ENCODE measurements at places on chromosomes 12 and 14.

- no peak for DNase-seq
These were observed 37.0 kb upstream of the MED13L start for GRCh38 chr12:116314477-116314876.

GRCh38 chr14:62854951-62855350, 190.3 kb downstream of the KCNH5 start:
- DNase-seq: no peak

GRCh38 chr12:96448300-96448699, 41.1 kb upstream of the CFAP54 start:
- DNase-seq: peak; percentile 64

DNA sequence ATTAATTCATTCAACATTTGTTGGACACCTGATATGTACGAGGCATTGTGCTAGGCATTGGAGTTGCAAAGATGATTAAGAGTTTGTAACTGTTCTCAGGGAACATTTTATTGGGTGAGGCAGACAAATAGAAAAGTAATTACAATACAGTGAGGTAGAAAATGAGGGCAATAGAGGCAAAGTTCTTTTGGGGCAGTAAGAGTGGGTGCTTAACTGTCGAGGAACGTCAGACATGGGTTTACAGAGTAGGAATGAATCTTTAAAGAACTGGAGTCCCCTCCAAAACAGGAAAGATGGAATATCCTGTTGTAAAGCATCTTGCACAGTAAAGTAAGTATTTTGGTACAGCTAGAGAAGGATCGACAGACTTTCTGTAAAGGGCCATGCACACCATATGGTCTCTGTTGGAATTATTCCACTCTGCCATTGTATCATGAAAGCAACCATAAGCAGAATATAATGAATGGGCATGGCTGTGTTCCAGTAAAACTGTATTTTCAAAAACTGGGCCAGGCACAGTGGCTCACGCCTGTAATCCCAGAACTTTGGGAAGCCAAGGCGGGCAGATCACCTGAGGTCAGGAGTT, 9.1 kb downstream of the CREBL2 start:
- no peak for DNase-seq

DNA sequence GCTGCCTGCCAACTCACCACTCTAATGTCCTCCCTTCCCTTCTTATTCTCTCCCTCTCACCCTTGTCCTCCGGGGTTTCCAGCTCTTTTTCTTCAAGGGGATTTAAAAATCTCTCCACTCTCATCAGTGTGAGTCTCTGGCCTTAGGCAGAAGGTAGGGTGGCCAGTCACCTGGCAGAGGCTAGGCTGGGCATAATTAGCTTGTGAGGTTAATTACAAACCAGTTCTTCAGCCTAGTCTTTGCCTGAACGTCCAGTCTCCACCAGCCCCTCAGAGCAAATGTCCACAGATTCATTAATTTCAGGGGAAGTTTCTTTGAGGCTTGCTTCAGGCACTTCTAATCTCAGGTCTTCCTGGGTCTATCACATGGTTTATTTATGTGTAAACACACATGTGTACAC, 6.7 kb downstream of the KRT7 start:
- no peak for DNase-seq

GRCh38 chr12:82787016-82787415, 100.3 kb downstream of the TMTC2 start:
- DNase-seq: no peak

DNA sequence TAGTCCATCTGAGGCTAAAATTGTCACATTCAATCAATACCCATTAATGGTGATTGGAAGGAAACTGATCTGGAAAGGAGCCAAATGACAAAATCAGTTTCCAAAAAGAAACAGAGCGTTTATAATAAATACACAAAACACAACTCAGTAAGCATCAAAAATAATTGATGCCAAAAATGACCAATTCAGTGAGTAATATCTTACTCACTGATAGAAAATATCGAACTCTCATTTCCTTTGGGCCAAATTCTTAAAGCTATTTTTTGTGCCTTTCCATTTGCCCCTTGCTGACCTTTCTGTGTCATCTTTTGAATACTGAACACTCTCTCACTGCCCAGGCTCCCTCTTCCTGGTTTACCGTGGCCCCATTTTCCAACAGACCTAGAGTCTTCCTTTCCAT, 22.5 kb upstream of the ATP2B1 start:
- no peak for DNase-seq

GRCh38 chr12:53949631-53950436, 4.9 kb upstream of the HOXC12 start:
- DNase-seq: no peak

DNA sequence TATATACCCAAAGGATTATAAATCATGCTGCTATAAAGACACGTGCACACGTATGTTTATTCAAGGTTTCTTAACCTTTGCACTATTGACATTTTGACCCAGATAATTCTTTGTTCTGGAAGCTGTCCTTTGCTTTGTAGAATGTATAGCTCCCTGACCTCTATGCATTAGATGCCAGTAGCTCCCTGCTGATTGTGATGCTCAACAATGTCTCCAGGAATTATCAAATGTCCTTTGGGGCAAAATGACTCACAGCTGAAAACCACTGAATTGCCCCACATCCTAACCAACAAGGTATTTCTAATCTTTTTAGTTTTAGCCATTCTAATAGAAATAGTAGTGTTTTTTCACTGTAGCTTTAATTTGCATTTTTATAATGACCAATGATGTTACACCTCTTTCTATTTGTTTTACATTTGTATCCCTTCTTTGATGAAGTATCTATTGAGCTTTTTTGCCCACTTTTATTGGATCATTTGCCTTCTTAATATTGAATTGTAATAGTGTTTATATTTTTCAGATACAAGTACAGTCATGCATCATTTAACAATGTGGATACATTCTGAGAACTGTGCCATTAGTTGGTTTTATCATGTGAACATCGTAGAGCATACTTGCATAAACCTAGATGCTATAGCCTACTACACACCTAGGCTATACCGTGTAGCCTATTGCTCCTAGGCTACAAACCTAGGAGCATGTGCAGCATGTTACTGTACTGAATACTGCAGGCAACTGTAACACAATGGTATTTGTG, 10.4 kb upstream of the NOPCHAP1 start:
- DNase-seq: peak; percentile 63

GRCh38 chr12:81094718-81095360, 17.0 kb downstream of the ACSS3 start:
- DNase-seq: no peak

DNA sequence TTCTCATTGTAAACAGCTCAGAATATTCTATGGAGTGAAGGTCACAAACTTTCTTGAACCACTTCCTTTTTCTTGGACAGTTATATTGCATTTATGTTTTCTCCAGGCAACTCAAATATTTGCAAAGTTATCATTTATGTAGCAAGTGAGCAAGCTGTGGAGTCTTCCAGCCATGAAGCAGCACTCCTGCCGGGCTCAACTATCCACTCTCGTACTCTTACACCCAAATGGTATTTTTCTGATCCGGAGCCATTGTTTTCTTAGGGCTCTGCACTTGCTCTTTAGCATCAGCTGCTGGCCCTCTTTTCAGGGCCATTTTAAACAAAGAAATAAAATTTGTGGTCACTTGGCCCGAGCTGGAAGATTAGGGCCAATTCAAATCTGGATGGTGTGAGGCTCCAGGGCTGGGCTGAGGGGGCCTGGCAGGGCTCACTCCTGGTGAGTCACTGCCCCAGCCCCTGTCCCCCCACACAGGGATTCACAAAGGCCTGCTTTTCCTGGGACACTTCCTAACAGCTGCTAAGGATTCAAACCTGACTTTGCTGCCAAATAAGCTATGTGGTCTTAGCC, 19.7 kb downstream of the SYNE3 start:
- peak; percentile 50 for DNase-seq

- DNase-seq: no peak
These were observed 49.2 kb upstream of the PRICKLE1 start for GRCh38 chr12:42638697-42639096.

- no peak for DNase-seq
These were observed 61.7 kb upstream of the FBRSL1 start for GRCh38 chr12:132427999-132428935.

- DNase-seq: no peak
These were observed 122.2 kb downstream of the PTPRO start for GRCh38 chr12:15444523-15444922.

GRCh38 chr12:25755136-25755970, 202.3 kb upstream of the LMNTD1 start:
- DNase-seq: no peak

- no peak for DNase-seq
These were observed 87.8 kb downstream of the DAAM1 start for GRCh38 chr14:59276235-59276634.

DNA sequence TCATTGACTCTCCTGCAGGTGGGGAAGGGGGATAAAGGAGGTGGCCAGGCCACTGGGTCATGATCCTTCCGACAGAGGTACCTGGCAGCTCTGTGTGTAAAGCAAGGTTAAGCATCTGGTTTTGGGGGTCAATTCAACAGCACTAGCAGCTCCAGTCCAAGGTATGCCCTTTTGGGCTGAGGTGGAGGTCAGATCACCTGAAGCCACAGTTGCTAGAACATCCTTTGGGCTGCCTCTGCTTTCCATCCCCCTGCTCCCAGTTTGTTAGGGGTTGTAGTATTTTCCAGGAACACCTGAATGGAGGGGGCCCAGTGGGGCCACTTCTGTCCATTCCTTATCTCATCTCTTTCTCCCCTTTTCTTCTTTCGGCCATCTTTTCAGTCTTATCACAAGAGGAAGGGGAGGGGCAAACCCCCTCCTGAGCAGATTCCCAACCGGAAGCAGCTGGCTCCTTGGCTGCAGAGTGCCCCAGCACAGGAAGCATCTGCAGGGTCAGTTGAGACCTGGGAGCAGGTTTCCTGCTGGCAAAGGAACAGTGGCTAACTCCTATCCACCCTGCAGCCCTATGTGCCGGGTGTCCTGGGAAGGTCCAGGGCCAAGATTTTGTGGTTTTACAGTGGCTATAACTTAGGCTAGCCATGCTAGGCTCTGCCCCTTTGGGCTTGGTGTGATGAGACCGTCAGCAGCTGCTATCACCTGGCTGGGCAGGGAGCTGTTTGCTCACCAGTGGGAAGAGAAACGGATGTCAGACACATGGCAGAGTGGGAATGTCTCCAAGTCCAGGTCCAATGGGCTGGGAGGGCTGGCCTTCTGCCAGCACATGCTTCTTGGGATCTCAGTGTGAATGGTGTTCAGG, 40.2 kb downstream of the SH2B3 start:
- DNase-seq: peak; percentile 57

- DNase-seq: peak; percentile 93
These were observed 21.6 kb upstream of the GPR132 start for GRCh38 chr14:105086833-105087307.

DNA sequence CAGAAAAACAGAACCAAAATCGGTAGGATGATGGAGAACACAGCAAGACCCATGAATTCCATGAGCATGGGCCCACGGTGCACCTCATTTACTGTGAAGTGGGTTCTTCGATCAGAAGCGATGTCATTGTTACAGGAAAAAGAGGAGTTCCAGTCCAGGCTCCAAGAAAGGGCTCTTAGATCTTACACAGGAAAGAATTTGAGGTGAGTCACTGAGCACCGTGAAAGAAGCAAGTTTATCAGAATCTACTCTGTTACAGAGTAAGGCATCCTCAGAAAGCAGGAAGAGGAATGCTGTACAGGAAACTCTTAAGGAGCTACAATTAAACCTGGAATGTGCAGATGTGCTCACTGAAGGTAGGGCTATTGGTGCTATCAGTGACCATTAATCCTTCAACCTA, 11.6 kb upstream of the CHFR start:
- DNase-seq: no peak

DNA sequence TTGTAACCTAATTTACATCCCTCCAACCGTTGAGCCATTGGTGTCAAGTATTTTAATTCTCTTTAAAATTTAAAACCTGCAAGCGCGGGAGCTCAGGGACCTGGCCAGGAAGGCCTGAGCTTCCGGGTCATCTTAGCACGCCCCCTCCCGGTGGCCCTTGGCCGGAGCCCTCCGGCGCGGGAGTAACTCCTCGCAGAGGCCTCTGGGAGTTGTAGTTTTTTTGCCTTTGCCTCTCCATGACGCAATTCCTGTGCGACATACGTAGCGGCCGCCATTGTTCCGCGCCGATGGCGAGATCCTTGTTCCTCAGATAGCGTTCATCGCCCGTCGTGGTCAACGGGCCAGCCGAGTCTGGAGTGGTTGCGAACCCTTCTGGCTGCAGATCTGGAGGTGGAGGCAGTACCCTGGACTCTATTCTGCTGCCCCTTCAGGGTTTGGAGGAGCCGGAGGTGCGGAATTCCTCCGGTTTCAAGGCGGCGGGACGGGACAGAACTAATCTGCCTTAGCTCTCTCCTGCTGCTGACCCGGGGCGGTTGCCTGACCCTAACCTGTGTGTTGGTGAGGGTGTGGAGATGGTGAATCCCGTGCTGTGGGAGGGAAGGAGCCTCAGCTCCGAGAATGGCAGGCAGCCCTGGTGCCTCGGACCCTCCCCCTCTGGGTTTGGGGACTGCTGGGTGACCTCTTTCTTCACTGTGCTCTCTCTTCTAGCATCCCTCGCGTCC, at the start of gene ZNF268:
TSS of gene ZNF268 (plus strand) at position 258 of the 722 bp plus-strand sequence. CDS start 503 bp downstream, outside the sequence.
- peak; percentile 87 for DNase-seq

Measured in Daoy (cell line).